ENCODE measurements at places on chromosomes 11 and 22. TPM values are rescaled to one million over a fixed set of nuclear protein-coding genes. Genes with fewer than 3 reads are reported as not detected.
A peak's percentile ranks its signal among the peaks of the same experiment; 100 is the strongest.

The MYBPC3 gene
- total RNA-seq = 0.18 TPM

DNA sequence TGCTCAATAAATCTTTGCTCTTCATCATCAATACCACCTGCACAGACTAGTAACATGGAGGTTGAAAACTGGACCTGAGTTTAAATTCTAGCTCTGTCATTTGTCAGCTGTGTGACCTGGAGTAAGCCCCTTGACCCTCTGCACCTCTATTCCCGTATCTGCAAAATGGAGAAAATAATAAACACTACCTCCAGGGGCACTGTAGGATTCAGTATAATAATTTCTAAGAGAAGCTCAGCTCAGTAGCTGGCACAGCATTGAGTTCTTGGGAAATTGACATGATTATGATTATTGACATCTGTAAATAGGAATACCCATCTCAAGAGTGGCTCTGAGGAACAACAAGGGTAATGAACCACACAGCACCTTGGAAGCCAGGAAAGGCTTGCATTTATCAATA lies 78.4 kb downstream of the MN1 start:
- DNase-seq = no peak

GRCh38 chr11:102293873-102294601 lies 23.2 kb upstream of the BIRC3 start:
- DNase-seq = peak; percentile 86

DNA sequence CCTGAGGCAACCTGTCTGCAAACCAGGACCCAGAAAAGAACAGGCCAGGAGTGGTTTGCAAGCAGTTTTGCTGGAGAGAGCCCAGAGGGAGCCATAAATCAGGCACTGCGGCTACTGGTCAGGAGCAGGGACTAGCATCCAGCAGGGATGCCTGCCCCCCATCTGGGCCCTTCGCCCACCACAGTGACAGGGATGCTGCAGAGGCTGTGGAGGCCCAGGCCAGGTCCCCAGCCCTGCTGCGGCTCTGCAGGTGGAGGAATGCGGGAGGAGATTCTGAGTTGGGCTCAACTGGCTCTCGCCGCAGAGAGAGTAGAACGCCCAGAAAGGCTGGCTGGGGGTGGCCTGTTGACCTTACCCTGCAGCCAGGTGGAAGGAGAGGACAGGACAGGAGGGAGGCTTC lies 16.4 kb upstream of the NEFH start:
- DNase-seq = no peak
